SJCRH30 (cell line): ENCODE measurements at places on chromosomes 16 and 17. TPM values are rescaled to one million over a fixed set of nuclear protein-coding genes. Genes with fewer than 3 reads are reported as not detected.

The CACNA1G gene
- total RNA-seq: 3.5 and 4.2 TPM in 2 replicates

DNA sequence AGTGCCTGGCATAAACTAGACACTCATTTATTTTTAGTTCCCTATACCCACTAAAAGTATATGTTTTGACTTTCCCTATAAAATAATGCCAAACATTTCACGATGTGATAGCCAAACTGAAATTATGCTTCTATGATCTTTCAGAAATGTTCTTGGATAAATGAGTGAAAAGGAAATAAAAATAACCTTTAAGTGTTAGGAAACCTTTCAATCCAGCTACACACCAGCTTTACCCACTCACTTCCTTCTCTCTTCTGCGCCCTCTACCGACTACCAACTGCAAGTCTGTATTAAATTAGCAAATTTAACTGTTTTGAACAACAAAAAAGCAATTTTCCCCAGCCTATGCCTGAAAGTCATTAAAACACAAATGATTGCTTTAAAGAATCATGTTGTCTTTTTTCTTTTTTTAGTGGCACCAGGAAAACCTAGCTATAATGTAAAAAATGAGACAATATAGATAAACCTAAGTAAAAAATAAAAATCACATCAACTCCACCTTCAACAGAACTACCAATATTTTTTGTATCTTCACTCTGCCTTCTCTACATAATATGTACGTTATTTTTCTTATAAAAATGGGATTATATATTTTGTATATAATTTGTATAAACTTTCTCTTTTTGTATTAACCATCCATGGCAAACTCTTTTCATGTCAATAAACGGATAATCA, 13.2 kb upstream of the TMEM100 start:
- no peak for DNase-seq

DNA sequence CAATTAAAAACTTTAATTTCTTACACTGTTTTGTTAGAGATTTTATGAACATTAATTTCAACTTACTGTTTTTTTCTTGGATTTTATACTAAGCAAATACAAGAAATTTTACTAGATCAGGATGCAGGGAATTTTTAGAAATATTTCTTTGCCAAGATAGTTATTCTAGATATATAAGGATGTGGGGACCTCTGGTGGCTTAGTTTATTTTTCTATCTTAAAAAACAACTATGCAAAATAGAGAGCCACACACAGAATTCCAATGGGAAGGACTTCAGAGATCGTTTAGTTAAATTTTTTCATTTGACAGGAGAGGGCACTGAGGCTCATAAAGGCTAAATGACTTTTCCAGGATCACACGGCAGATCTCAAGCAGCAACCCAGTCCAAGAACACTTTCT, 23.0 kb upstream of the CAPNS2 start:
- no peak for DNase-seq

The CRHR1 gene
- total RNA-seq: not detected in 2 replicates

The HNF1B gene
- not detected in 2 replicates for total RNA-seq

- DNase-seq: no peak
These were observed 114.0 kb downstream of the CHD9 start for GRCh38 chr16:53168744-53169143.

The OR1A1 gene
- total RNA-seq: not detected in 2 replicates
